Left kidney (tissue), 8 donors: ENCODE measurements at places on chromosomes 12 and 14. TPM values are rescaled to one million over a fixed set of nuclear protein-coding genes. Genes with fewer than 3 reads are reported as not detected.

DNA sequence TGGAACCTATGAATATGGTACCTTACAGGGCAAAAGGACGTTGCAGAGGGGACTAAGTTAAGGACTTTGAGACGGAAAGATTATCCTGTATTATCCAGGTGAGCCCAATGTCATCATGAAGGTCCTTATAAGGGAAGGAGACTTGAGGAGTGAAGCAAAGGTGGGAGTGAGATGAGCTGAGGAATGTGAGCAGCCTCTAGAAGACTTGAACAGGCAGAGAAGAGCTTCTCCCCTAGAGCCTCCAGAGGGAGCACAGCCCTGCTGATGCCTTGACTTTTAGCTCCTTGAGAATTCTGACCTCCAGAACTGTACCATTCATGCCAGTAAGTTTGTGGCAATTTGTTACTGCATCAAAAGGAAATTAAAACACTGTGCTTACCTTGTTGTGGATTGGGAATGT, 41.8 kb upstream of the DCD start:
- no peak for DNase-seq

The KRT83 gene
- not detected for polyA plus RNA-seq

The KCNC2 gene
- polyA plus RNA-seq = 0.55 TPM

DNA sequence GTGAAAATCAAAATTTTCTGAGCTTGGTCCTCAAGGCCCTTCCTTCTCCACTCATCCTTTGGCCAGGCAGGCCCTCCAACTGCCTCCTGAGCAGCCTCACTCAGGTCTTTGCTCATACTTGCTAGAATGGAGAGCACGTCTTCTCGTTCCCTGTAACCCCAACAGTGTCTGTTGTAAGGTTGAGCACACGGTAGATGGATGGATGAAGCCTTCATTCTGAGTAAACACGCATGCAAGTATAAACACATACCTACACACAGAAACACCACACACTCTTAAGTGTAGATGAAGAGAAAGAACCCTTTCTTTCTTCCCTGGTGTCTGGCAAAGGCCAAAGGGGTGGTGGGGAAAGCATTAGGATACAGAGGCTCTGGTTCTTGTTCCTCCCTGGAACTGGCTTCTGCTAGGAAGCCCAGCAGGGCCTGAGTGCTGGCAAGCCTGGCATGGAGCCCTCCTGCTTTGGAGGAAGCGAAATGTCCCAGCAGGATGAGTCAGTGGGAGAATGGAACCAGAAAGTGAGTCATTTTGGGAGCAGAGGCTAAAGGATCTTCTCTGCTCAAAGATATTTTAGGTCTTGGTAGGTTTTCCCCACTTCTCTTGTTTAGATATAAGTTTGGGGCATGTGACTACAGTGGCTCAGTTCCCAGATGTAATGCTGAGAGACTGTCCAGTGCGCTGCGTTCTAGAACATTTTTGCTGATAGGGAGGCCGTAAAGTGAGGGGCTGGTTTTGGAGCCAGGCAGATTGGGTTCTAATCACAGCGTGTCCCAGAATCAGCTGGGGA, 127.4 kb downstream of the CACNA1C start:
- no peak for DNase-seq

DNA sequence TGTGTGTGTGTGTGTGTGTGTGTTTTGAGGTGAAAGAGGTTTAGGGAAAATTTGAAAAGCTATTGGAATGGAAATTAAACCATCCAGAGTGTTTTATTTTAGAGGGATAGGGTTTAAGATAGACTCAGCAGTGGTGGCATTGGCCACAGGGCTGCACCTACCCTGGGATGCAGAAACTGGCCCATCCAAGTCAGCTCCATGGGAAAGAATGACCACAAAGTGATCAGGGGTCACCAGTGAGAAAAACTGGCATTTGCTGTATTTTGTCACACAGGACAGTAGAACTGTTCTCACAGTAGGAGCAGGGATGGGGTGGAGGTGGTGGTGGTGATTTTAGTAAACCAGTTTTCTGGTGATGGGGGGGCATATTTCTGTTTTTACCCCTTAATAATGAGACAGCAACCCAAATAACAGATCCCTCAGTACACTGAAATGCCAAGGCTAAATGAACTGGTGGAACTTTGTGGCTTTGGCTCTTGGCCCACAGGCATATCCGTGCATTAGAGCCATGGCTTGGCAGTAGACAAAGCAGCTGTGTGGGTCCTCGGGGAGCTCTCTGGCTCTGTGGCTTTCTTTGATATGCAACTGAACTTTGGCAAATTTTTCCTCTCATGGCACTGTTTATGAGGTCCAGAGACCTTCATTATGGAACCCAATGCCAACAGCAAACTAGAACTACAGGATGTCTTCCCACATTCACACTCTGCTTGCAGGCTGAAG, 348.3 kb downstream of the ZFP36L1 start:
- DNase-seq = no peak
